Activated effector memory CD4-positive, alpha-beta T cell treated with anti-CD3 and anti-CD28 coated beads, Interleukin-2, amount 50 U/mL, for 16 hours (primary cell): ENCODE measurements at places on chromosomes 7 and 10.

GRCh38 chr7:33039903-33040292, 22.7 kb downstream of the NT5C3A start:
- DNase-seq: no peak

DNA sequence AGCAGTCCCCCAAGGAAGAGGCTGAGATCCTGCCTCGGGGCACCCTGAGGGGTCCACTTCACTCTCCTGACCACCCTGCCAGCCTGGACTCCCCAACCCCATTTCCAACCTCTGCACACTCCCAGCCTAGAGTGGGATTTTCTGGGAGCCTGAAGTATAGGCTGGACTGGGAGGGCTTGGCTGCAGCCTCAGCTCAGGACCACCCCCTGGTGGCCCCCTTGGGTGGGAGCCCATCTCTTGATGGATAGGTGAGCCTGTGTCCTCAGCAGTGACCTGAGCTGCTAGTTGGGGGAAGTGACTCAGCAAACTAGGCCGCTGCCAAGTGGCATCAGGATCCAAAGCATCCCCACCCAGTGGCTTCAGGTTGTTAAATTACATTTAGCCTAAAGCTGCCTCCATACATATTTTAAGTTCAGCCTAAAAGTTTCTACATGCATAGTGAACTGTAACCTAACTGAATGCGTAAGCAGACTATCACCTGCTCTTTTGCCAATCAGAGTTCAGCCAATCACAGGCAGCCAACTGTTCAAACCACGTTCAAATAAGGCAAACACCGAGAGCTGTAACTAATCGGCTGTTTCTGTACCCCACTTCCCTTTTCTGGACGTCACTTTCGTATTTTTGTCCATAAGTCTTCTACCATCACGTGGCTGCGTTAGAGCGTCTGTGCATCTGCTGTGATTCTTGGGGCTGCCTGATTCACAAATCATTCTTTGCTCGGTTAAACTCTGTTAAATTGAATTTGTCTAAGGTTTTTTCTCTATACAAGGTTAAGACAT, 144.0 kb downstream of the PLPP4 start:
- no peak for DNase-seq

- DNase-seq: no peak
Observed at GRCh38 chr7:74149603-74150002, 24.6 kb upstream of the EIF4H start.

GRCh38 chr7:81154565-81154964, 235.7 kb upstream of the SEMA3C start:
- no peak for DNase-seq
